ENCODE measurements at places on chromosomes 4 and X. TPM values are rescaled to one million over a fixed set of nuclear protein-coding genes. Genes with fewer than 3 reads are reported as not detected.

DNA sequence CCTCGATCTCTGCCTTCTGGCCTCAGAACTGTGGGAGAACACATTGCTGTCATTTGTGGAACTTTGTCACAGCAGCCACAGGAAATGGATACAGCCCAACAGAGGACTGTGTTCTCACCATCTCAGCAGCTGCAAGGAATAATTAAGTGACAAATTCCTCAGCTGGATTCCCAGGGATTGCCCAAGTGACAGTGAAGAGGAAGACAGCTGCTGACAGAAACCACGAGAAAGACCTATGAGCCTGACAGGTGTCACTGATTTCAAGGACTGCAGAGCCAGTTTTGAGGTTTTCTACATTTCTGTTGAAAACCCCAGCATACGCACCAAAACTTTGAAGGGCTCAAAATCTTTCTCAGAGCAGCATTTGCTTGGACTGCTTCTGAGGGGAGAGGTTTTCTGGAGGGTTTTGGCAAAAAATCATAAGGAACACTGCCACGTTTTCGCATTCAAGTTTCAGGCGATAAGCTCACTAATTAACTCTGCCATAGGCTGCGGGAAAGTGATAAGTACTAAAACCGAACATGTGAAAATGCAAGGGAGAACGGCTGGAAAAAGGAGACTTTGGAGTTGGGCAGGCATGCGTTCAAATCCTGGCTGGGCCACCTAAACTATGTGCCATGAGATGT, 88.8 kb downstream of the DRD5 start:
- DNase-seq: no peak

DNA sequence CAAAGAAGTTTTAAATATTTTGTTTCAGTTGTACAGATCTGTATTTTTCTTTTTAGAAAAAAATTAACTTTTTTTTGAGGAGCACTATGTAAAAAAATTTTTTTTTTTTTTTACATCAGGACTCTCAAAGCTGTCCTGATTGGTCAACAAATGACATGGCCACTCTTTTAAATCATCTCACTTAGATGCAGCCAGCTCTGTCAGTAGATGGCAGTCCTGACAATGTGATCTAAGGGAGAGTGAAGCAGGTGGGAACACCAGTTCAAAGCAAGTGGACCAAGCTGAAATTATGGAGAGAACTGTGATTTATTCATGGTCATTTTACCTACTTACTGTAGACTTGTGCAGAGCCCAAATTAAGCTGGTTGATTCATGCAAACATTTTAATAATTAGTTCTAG, 174.7 kb upstream of the GPRIN3 start:
- peak; percentile 62 for DNase-seq

GRCh38 chr4:95409750-95410149, 139.0 kb downstream of the UNC5C start:
- no peak for DNase-seq

GRCh38 chr4:173539986-173540385, 10.0 kb upstream of the HAND2 start:
- no peak for DNase-seq

- DNase-seq: no peak
These were observed 97.0 kb upstream of the PTPN13 start for GRCh38 chr4:86497131-86497530.

DNA sequence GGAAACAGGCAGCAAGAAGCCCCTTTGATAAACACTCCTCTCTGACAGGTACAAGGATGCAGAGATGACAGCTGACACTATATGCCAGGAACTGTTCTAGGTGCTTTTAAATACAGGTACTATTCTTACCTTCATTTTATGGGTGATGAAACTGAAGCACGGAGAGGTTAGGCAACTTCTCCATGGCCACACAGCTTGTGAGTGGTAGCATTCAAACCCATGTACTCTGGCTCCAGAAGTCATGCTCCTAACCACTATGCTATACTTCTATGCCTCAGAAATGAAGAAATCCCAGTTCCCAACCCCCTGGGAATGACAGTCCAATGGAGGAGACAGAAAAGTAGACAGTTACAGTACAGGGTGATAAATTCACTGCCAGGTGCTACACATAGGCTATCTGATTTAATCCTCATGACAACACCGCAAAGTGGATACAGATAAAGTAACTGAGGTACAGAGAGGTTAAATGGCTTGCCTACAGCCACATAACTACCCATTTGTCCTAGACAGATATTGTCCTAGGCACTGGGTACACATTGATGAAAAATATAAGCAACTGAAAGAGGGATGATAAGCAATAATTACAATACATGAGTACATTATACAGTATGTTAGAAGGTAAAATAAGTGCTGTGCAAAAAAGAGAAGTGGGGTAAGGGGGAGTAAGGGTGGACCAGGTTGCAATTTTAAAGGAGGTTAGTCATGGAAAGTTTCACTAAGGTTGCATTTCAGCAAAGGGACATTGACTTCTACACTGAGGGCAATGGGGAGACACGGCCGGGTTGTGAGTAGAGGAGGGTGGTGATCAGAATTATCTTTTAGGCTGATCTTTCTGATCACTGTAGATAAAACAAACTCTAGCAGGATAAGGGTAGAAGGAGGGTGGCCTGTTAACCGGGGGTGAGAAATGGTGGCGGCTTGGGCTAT, 1.6 kb upstream of the F8 start:
- DNase-seq: no peak

DNA sequence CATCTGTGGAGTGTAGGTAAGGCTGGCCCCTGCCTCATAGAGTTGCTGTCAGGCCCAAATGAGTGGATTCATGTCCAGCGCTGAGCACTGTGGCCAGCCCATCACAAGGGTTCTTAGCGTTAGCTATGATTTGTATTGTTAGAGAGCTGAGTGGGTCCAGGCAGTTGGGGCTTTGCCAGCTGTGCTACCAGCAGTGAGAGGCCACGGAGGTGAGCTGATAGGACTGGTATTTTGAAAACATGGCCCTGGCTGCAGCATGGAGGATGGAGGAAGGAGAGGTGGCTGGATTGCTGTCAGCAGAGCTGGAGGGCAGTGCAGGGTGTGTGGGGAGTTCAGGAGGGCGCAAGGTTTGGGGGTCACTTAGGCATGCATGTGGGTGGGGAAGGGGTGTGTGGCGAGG, 69.8 kb downstream of the PSAPL1 start:
- no peak for DNase-seq

DNA sequence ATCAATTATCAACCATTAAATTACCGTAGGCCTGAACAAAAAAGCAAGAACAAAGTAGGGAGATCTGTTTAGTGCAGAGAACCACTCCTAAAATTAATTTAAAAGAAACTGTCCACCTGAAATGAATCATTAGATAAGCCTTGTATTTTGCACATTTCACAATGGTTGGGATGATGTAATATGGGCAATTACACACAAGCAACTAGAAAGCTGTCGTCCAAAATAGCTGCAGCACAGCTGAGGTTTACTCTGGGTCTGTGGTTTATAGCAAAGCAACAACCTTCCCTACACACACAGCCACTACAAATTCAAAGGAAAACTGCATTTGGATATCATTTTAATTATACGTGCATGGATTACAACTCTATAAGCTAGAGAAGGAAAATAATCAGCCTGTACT, 28.5 kb downstream of the PCDH19 start:
- no peak for DNase-seq

GRCh38 chr4:33262824-33263223, 2542.7 kb downstream of the PCDH7 start:
- no peak for DNase-seq

- DNase-seq: no peak
These were observed 8.0 kb upstream of the PALLD start for GRCh38 chr4:168488869-168489274.

GRCh38 chr4:146650034-146650433, 11.3 kb downstream of the POU4F2 start:
- DNase-seq: no peak

DNA sequence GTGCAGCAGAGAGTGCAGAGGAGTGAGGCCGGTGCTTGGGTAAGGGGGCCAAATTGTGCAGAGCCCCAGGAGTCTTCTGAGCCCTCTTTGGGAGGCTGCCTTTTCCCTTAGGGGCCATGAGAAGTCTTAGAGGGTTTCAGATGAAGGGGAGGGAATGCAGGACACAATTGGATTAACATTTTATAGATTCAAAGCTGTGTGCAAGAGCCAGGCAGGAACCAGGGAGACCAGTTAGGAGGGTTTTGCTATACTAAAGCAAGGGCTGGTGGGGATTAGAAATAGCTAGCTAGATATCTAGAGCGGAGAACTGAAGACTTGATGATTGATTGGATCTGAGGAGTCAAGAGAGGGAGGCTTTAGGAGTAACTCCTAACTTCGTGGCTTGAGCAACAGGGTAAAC, 49.5 kb upstream of the SETD7 start:
- no peak for DNase-seq

DNA sequence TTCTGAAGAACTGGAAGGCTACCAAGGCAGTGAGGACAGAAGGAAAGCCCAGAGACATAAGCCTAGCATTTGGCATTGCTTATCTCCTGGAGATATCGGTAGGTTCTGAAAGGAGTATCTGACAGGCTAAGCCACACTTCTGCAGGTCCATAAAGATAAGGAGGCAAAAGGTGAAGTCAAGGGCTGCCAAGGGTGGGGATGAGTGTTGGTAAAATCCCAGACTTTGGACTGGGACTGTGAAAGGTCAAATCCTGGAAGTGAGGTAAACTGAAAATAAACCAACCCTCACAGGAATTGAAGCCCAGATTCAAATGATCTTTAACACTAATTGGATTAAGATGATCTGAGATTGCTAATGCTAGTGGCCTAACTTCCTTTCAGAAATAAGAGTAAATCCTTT, 27.4 kb downstream of the GK start:
- no peak for DNase-seq

Gene CLTRN
- total RNA-seq: 8.5 TPM

Gene ARX
- total RNA-seq: 0.58 TPM

Gene MAGEB2
- not detected for total RNA-seq

Gene AMBN
- total RNA-seq: not detected

Gene MTTP
- total RNA-seq: not detected

Gene COX7B2
- not detected for total RNA-seq

Gene ACOX3
- total RNA-seq: 23.3 TPM

Gene ASB5
- total RNA-seq: not detected

Gene CTAG2
- not detected for total RNA-seq

Gene NPY5R
- 0.55 TPM for total RNA-seq

Gene TMPRSS11F
- total RNA-seq: not detected

Measured in stomach (tissue), 19 donors.